ENCODE measurements at places on chromosomes 1 and 21.

DNA sequence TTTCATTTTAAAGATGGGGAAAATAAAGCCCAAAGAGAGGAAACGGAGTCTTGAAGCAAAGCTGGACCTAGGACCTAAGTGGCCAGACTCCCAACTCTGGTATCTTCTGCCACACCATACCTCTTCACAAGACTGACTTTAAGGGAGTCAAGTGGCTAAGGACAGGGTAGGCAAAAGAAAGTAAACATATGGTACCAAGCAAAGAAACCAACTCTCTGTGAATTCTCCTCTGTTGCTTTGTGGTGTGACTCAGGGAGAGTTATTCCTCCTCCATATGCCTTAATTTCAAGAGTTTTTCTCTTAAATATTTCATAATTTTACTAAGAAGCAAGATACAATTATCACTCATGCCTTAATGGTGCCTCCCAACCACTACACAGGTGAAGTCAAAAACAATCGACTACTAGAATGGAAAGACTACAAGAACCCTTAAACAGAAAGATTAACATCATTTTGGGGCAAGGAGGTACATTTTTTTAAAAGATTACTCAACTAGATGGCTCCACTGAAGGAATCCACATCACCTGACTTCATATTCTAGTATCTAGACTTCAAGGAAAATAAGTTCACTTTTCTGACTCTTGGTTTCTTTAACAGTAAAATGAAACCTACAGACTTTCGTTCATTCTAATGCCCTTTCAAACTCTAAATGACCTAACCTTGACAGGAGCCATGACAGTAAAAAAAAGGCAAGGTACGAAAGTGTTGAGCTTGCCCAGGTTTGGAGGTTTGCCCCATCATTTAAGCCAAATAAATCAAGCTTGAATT is 44.2 kb downstream of the LUZP1 start:
- no peak for DNase-seq

DNA sequence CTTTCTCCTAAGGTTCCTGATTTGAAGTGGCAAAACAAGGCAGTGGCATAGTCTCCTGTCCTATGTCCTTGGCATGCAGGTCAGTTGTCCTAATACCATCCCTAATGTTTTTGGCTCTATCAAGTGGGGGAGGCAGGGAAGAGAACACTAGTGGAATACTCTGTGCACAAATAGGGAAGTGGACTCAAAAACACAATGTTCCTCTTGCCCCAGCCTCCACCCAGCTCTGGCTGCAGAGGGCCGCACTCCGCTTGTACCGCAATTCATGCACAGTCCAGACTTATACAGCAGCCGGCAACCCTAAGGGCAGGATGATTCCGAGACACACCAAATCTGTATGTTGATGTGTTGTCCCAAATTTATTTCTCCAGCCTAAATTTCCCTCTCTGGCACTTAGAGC is 14.5 kb downstream of the PLEKHO1 start:
- no peak for DNase-seq

DNA sequence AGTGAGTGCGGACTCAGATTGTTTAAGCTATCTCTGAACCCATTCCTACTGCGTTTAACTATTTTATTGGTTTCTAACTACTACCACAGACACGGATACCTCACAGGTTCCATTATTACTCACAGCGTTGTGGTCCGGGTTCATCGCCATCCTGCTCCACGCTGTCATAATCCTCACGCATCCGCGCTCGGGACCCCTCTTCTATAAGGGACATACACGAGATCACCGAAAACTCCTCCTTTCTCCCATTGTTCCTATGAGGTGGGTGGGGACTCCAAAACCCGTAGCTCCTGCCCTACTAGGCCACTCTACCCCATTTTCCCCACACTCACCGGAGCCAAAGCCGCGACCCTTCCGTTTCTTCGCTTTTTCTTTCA is 610 bp downstream of the RBM8A start:
- no peak for DNase-seq

- no peak for DNase-seq
Measured at GRCh38 chr1:116994411-116994810, 7.1 kb upstream of the CD101 start.

DNA sequence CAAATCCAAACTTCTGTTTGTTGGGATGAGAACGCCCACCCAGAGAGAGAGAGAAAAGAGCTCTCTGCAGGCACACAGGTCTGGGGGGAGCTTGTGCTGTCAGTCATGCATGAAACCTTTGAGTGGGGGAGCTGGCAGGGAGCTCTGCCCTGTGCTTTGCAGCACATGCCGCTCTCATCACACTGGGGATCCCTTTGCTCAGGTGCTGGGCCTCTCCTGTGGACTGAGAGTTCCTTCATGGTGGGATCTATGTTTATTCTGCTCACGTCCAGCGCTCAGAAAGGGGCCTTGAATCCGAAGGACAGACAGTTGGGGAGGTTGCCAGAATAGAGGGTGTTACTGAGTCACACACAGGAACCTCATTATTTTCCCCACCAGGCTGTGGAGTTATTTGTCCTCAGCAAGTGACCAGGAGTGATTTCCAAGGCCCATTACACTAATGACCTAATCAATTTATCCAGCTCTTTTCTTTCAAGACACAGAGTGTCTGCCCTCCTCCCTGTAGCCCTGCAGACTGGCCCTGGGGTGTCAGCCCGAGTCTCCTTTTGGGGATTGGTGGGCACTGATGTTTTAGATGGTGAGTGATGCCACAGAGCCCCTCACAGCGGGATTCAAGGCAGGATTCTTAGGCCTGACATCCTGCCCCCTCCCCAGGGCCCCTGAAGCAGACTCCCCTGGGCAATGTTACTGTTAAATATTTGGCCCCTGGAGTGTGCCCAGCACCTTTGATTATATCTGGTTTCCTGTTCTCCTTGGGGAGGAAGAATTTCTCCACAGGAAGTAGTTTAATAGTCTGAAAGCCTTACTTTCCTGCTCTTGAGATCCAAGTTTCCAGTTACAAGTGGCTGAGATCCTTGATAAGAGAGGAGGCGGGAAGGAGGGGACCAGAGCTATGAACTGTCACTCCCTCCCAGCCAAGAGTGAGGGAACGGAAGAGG is 22.3 kb downstream of the MYBPH start:
- no peak for DNase-seq

DNA sequence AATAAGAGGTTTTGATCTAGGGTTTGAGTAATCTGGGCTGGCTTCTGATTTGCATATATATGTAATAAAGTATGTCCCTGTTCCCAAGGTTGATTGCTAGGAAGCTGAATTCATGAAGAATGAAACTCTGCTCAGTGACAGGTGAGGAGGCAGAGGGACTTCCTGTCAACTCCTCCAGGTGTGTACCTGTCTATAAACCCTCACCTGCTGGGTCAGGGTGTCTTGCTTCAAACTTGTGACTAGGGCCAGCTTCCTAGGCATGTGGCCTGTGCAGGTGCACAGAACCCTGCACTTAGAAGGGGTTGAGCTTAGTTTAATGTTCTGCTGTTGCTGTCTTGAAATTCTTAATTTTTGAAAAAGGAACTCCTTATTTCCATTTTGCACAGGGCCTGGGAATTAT is 21.1 kb downstream of the OLFML3 start:
- DNase-seq: no peak

DNA sequence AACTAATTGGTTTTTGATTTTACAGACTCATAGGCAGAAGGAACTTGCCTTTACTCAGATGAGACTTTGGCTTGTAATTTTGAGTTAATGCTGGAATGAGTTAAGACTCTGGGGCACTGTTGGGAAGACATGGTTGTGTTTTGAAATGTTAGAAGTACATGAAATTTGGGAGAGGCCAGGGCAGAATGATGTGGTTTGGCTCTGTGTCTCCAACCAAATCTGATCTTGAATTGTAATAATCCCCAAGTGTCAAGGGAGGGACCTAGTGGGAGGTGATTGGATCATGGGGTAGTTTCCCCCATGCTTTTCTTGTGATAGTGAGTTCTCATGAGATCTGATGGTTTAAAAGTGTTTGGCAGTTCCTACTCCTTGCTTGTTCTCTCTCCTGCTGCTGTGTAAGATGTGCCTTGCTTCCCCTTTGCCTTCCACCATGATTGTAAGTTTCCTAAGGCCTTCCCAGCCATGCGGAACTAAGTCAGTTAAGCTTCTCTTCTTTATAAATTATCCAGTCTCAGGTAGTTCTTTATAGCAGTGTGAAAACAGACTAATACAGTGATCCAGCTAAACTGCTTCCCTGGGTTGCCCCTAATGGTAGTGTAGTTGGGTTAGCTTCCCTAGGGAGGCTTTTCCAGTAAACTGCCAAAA is 10.2 kb downstream of the CPT2 start:
- DNase-seq: no peak

- no peak for DNase-seq
Measured at GRCh38 chr1:32388641-32389040, 5.6 kb downstream of the BSDC1 start.

DNA sequence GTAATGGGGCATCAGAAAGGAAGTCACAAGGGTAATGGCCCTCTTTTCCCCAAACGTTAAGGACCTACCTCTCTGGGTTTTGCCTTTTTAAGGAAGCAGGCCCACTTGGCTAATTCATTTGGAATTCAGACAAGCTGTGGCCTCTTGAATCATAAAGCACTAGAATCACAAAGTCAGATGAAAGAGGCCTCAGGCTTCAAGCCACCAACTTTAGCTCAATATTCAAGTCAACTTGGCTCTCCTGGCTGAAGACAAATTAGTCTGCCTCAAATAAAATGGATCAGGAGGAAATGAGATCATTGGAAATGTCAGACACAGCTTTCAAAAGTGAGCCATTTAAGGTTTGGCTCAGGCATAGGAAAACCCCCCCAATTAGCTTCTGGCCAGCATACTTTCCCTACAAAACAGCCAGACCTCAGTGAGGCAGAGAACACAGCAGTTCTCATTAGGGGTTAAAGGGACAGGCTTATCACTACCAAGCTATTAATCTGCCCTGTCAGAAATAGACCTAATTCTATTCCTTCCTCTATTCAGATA is 34.3 kb downstream of the SLC35D1 start:
- DNase-seq: peak; percentile 54

DNA sequence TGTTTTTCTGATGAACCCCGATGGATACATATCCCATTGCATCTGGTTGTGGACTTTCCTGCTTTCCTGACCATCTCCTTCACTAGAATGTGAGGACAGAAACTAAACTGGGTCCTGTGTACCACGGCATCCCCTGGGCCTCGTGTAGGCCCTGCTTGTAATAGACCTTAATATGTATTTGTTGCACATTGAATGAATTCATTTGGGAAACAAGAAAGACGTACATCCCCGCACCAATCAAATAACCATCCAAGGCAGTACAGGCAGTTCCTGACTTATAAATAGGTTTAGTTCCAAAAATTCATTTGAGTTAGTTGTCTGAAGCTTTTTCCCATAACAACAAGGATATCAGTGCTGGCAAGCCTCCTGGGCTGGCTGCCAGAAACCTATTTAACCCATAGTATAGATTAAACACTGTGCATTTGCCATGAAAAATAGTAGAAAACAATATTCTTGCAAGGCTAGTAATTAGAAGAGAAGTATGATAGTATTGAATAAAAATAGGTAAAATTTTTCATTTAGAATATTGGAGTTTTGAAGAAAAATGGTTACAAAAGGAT is 81.8 kb upstream of the CD34 start:
- DNase-seq: no peak

DNA sequence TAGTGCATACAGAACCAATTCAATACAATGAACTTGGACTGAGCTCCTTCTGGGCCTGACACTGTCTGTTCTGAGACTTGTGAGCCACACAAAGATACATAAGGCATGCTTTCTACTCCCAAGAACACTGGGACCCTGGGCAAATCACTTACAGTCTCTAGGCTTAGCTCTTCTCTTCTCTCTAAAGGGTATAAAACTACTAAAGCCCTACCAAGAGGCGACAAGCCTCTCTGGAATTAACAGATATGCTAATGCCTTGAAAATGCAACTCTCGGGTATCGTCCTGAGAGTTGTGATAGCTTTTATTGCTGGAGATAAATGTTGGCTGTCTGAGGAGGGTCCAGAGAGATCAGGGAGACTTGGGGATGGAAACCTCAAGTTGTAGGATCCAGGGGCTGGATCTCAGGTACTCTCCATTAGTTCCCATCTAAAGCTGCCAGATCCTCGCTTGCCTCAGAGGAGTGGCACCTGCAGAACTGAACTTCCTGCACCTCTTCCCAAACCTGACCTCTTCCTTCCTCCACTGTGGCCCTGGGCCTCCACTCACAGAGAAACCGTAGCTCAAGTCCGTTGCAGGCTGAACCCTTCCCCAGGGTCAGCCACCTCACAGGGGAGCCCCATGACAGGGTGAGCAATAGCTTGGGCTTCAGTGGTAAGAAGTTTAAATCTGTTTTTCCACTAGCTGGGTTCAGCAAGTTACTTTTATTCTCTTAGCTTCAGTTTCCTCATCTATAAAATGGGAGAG is 11.5 kb upstream of the CFAP45 start:
- no peak for DNase-seq

DNA sequence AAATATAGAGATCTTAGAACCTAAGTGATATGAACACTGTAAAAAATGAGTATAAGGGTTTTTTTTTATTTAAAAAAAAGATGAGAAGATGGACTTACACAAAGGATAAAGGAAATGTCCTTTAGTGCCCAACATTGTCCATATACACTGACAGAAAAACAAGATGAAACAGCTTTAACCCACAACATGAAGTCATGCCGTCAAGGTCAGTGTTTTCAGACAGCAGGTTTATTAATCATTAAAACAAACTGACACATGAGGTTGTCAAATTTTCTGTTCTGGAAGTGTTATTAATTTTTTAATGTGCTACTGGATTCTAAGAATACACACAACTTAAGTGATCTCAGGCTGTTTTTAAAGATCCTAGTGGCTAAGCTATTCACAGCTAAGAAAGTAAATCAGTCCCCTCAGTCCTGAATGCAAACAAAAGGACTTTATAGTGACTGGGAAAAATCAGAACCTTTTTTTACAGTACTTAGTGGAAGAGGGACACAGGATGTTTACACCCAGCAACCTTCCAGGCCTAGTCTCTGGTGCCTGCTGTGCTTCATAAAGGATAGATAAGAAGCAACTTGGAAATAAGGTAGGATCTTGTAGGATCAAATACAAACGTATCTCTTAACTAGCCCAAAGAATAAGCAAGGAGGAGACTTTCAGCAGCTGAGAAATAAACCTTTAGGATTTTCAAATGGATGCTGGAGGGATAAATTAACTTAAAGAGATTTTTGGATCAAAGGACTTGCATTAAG is 21.9 kb upstream of the PKN2 start:
- no peak for DNase-seq

- peak; percentile 60 for DNase-seq
Measured at GRCh38 chr1:200029035-200029821, 1.7 kb downstream of the NR5A2 start.

Data from right forelimb (tissue), 1 donor.